ENCODE measurements at places on chromosomes 1 and 21.

DNA sequence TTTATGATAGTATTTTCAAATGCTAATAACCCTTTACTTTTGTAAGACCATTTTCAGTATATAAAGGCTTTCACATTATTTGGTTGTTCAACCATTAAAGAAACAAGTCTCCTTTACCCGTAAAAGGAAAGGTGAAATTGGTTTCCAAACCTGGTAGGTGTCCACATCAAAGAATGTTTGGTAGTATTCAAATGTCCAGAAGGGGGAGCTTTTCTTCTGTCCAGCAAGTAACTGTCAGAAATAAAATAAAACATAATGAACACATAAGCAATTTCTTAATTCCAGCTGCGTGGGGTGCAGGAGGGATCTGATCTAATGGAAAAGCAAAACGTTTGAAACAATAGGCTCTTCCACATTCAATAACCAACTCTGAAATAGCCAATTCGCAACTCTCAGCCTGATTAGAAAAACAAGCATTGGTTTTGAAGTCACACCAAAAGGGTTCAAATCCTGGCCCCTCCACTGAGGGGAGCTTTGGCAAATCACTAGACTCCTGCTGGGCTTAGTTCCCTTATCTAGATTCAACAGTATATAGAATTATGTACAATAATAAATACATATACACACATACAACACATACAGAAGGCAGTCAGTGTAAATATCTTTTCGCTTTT is 11.0 kb downstream of the YIPF1 start:
- no peaks in the 10 kb centered on the region for H3K27me3 ChIP-seq
- peaks cover 4% of the 10 kb centered on the region for H3K36me3 ChIP-seq
- DNase-seq = no peak
- no peaks in the 10 kb centered on the region for H3K4me1 ChIP-seq

DNA sequence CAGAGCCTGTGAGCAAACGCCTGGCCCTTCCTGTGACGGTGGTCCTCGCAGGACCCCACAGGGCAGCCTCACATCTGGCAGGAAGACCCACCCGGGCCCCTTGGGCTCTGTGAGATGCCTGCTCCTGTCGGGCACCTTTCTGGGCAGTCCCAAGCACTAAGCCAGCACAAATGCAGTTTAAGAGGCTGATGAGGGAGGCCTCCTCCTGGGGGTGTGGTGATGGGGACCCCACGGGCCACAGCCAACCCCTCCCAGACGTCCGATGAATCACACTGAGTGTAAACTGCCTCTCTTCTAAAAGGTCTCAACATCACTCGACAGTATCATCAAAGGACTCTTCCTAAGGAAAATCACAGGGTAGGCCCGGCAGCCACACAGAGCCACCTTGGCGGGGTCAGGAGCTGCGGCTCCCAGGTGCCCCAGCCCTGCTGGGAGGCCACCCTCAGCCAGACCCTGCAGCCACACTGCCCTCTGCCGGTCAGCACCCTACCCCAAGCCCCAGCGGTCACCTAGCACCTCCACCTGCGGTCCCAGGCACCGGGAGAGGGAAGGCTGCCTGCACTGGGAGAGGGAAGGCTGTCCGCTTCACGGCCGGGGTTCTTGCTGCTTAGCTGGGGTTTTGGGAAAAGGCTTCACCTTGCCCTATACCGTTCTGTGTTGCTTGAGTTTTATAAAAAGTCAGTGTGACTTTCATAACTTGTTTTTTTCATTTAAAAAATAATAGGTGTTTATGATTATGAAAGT is 3.9 kb upstream of the PRKCZ start:
- no peaks in the 10 kb centered on the region for H3K36me3 ChIP-seq
- no peak overlapping the region for H3K4me3 ChIP-seq
- H3K27ac ChIP-seq = no peak overlapping the region
- H3K27me3 ChIP-seq = no peaks in the 10 kb centered on the region
- no peak for DNase-seq
- no peaks in the 10 kb centered on the region for H3K4me1 ChIP-seq

GRCh38 chr1:154989195-154989860 is 4.1 kb upstream of the LENEP start:
- H3K4me1 ChIP-seq = no peaks in the 10 kb centered on the region
- H3K4me3 ChIP-seq = no peak overlapping the region
- peaks cover 4% of the 10 kb centered on the region for H3K36me3 ChIP-seq
- no peak for DNase-seq

- H3K27me3 ChIP-seq = no peaks in the 10 kb centered on the region
- no peak overlapping the region for H3K27ac ChIP-seq
These were observed 5.6 kb upstream of the DR1 start for GRCh38 chr1:93340090-93340489.

- DNase-seq = no peak
- H3K27me3 ChIP-seq = no peaks in the 10 kb centered on the region
- H3K36me3 ChIP-seq = no peaks in the 10 kb centered on the region
- H3K4me1 ChIP-seq = no peaks in the 10 kb centered on the region
These were observed 104.0 kb upstream of the ZNF678 start for GRCh38 chr1:227459326-227459841.
